ENCODE measurements at places on chromosomes 2 and 18. TPM values are rescaled to one million over a fixed set of nuclear protein-coding genes. Genes with fewer than 3 reads are reported as not detected.

DNA sequence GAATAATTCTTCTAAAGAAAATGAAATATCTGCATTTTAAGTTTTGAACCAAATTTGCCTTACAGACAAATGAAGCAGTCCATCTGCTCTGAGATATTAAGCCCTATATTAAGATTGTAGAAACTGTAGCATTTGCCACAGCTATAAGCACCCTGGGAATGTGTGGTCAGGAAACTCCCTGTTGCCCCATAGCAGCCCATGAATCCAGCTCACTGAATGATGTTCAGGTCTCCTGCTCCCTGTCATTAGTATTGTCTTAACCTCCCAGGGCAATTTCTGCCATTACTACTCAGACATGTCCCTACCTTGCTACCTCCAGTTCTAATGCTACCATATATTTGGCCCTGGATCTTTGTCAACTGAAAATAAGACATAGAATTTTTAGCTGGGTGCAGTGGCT is 41.1 kb downstream of the CDK15 start:
- DNase-seq, result no peak

DNA sequence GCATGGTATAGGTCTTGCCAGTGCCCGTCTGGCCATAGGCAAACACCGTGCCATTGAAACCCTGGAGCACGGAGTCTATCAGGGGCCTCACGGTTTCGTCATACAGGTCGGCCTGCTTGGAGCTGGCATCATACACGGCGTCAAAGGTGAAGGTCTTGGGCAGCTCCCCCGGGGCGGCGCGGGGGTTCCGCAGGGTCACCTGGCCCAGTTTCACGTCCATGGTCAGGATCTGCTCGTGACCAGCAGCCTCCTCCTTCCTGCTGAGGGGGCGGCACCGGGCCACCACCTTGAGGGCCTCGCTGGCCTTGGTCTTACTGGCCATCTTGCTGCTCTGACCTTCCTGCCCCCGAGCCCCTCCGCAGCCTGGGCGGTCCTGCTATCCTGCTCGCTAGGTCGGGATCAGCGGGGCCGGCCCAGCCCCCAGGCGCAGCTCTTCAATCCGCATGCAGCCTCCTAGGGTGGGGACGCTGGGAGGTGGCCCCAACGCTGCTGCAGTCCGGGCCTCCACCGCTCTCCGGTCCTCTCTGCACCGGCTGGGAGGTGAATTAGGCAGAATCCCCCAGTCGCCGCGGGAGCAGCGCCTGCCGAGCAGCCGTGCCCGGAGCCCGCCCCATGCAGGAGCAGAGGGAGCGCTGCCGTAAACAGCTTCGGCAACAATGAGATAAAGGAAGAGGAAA is 563 bp downstream of the KIF3C start:
- DNase-seq, result no peak

GRCh38 chr2:120177973-120178372 is 45.2 kb downstream of the TMEM185B start:
- DNase-seq, result no peak

DNA sequence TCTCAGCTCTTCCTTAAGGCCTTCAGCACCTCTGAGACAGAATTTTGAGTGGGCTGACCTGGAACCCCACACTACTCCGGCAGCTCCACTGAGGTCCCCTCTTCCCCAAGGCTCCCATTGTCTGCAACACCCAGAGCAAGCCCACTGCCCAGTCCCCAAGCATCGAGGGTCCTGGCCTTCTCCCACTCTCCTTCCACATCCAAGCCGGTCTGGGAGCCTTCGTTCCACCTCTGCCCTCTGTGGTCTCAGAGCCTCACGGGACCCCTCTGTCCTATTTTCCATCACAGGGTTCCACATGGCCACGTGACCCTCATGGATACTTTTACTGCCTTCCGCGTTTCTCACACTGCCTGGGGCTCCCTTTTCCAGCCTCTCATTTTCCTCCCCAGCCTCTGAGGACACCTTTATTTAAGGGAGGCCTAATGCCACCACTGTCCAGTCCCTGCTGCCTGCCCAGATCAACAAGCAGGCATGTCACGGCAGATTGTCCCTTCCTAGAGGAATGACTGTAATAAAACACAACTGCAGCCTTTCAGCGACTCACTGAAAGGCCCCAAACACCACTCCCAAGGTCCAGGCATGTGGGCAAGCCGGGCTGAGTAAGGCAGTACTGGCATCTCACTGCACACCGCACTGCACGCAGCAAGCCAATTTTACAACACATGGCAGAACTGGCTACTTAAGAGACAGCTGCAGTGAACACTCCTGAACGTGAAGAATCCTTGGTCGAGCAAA is 7.9 kb upstream of the SALL3 start:
- DNase-seq, result no peak

- no peak for DNase-seq
Measured at GRCh38 chr2:53509831-53510388, 257.7 kb upstream of the CHAC2 start.

DNA sequence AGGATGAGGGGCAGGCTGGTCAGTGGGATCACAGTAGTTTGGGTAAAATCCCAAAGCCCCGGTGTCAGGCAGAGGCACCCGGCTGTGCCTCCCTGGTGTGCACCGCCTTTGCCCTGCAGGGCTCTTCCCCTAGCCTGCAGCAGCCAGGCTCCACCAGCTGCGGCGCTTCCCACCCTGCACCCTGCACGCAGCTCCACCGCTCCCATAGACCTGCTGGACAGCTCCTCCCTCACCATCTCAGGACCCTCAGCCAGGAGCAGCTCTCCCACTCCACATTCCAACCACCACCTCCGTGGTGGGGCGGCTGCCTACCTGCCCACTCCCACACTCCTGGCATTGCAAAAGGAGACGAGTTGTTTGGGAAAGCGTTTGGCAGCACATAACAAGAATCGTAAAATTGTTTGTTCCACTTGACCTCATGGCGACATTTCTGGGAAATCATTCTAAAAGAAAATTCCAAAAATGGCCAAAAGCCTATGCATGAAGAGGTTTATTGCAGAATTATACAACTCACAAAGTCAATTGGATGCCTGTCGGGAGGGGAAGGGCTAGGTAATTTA is 287.4 kb upstream of the HDAC4 start:
- peak; percentile 34 for DNase-seq

DNA sequence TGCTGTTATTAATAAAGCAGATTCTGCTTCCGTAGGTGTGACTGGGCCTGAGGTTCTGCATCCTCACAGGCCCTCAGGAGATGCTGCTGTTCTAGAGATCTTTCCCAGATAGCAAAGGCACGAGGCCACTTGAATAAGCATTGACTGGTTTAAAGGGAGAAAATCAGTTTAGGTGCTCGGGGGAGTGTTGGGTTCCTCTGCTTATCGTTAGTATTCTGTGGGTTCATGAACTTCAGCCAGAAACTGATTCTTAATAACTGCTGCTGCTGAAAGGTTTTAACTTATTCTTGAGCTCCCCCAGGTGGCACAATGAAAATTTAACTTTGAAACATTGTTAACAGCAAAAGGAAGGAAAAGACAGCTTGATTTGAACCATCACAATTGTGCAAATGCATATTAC is 56.9 kb downstream of the ITGA6 start:
- DNase-seq, result no peak

GRCh38 chr2:8252997-8253694 is 428.7 kb upstream of the ID2 start:
- no peak for DNase-seq

- no peak for DNase-seq
Measured at GRCh38 chr2:161096336-161096735, 63.9 kb upstream of the TANK start.

DNA sequence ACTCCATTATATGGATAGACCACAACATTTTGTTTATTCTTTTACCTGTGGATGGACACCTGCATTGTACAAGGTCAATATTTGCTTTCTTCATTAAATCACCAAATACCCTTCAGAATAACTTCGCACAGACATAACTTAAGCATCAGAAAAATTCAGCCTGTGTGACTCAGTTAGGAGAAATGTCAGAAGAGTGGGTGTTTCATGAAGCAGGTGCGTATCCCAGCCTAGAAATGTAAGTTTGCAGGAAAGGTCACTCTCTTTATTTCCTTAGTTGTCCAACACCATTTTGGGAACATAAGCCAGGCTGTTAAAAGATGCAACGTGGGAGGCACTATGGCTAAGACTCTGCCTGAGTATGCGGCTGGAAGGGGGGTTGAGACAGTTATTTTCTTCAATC is 48.6 kb upstream of the FHL2 start:
- DNase-seq, result no peak

GRCh38 chr2:20611077-20611843 is 39.6 kb downstream of the HS1BP3 start:
- DNase-seq, result peak; percentile 86

- no peak for DNase-seq
Measured at GRCh38 chr18:71878226-71878625, 665.9 kb downstream of the CBLN2 start.

GRCh38 chr18:67432806-67433205 is 83.7 kb downstream of the DSEL start:
- DNase-seq, result no peak

DNA sequence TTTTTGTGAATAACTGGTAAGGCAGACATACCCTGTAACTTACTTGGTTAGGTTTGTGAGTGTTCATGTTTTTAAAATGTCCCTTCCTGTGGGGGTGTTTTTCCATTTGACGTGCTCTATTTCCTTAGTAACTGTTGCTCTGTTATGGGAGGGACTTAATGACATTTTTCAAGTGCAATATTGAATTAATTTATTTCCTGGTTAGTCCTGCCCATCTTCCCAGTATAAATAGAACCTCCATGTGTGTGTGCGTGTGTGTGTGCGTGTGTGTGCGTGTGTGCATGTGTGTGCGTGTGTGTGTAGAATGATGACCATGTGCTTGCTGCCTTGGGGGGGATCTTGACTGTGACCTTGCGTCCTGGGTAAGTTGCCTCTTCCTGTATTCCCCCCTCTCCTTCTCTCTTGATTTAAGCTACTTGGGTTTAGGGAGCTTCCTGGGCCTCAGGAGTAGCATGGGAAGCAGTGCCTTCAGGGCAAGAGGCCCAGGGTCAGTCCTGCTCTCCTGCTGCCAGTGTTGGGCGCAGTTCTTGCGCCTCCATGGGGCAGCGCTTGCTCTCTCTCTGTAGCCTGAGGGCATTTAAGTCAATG is 163.9 kb downstream of the LDLRAD4 start:
- DNase-seq, result peak; percentile 52

GALR1 gene
- 0.07 TPM for polyA plus RNA-seq

TUBA3E gene
- polyA plus RNA-seq, result not detected

ING5 gene
- polyA plus RNA-seq, result 36.6 TPM

TUBA3D gene
- polyA plus RNA-seq, result 1.4 TPM

ABCG5 gene
- polyA plus RNA-seq, result 0.76 TPM

NLRC4 gene
- 1.0 TPM for polyA plus RNA-seq

SFT2D3 gene
- polyA plus RNA-seq, result not detected

STPG4 gene
- not detected for polyA plus RNA-seq
